Stimulated activated CD8-positive, alpha-beta memory T cell treated with anti-CD3 and anti-CD28 coated beads, Interleukin-7, amount 100 ng/mL, for 48 hours (primary cell): ENCODE measurements at places on chromosomes 7 and 10.

- DNase-seq: no peak
These were observed 2.4 kb upstream of the MEOX2 start for GRCh38 chr7:15688911-15689310.

DNA sequence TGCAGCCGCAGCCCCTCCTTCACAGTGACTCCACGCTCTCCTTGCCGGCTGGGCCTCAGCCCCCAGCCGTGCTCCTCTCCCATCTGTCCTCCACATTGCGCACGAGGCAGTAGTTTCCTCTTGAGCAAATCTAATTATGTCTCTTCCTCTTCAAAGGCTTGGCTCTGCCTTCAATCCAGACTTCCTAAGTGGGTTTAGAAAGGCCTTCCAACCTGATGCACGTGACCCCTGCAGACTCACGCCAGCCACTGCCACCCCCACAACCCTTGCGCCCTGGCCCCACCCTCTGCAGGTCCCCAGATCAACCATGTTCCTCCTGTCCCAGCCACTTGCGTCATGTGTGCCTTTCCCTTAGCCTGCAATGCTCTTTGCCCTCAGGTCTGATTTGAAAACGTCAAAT lies 75.0 kb upstream of the ADAM12 start:
- DNase-seq: no peak

DNA sequence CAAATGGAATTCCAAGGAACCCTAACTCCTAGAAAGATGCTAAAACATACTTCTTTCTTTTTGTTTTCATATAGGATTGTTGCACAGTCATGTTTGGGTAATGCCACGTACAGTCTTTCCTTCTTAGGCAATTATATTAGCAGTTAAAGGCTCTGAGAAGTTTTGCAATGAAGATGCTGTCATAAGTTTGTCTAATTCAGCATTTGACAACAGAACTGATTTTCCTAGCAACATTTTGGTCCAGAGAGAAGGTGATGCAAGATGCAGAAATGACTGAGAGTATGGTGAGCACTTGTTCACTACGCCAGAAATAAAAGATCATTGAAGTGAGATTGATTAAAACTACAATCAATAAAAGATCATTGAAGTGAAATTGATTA lies 184.0 kb upstream of the PLXNA4 start:
- no peak for DNase-seq

DNA sequence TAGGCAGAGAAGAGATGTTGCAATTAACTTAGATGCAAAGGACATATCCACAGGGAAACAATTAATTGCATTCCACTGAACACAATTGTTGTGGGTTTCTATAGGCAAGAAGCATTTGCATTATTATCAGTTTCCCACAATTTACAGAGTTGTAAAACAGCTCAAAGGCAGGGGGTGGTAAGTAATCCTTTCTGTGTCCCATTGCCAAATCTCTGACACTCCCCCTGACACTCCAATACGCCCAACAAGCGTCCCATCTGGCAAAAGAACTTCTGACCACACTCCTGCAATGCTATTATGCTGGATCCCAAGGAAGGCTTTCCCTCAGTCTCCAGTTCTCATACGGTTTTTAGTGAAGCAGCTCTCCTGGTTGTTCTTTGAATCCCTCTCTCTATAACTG lies 179.8 kb downstream of the CXCL12 start:
- no peak for DNase-seq
